ENCODE measurements at places on chromosomes 2 and 18.

GRCh38 chr2:147424766-147425165 lies 420.1 kb upstream of the ACVR2A start:
- no peak for DNase-seq

GRCh38 chr2:222301053-222301795 lies 2.4 kb upstream of the PAX3 start:
- DNase-seq, result no peak

GRCh38 chr2:36783246-36783645 lies 86.7 kb downstream of the VIT start:
- DNase-seq, result no peak

DNA sequence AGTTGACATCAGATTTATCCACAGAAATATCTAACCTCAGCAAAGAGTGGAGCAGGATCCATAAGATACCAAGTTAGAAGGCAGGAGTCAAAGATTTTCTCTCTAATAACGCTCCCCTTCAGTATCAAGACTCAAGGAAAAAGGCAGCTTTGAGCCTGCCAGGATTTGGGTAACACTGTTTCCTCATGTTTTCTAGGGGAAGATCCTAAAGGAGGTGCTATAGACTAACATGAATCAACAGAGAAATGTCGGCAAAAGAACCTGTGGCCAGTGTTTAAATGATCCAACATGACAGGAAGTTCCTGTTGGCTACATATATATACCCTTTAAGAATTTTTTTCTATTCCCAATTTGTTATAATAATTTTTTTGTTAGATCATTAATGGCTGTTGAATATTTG lies 402.3 kb downstream of the TGIF1 start:
- DNase-seq, result no peak

DNA sequence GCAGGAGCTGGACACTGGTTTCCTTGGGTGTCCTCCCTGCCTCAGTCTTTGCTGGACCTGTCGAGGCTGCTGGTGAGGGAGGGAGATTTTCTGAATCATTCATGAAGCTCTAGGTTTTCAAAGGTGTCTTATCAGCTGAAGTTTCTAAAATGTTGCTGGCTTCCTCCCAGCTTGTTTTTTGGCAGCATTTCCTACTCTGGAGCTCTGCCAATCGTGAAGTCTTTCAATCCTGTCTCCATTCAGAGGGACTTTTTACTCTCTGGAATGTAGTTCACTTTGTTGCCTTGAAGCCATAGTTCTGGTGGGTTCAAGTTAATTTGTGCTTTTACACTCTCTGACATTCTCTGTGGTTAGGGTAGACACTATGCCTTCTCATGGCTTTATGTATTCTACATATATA lies 23.9 kb downstream of the SNTG2 start:
- no peak for DNase-seq

DNA sequence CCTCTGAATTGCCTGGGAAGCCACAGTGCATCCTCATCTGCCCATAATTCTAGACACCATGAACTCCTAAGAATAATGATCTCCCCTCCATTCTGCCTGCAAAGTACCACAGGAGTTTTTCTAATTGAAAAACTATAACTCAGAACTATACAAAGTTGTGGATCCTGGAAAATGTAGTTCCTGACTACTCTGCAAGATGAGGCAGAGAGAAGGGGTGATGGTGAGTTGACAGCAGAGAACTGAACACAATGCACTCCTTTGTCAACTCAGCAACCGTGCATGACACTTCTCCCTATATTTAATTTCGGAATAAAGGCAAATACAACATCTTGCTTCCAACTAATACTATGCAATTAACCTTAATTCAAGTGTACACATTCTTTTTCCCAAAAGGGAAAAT lies 471.1 kb upstream of the FAM98A start:
- no peak for DNase-seq

- no peak for DNase-seq
Observed at GRCh38 chr18:35807811-35808335, 164.6 kb upstream of the RMP24 start.

- DNase-seq, result no peak
Observed at GRCh38 chr2:216679658-216680024, 15.7 kb downstream of the IGFBP5 start.

GRCh38 chr2:28676152-28676835 lies 75.3 kb upstream of the PPP1CB start:
- no peak for DNase-seq

DNA sequence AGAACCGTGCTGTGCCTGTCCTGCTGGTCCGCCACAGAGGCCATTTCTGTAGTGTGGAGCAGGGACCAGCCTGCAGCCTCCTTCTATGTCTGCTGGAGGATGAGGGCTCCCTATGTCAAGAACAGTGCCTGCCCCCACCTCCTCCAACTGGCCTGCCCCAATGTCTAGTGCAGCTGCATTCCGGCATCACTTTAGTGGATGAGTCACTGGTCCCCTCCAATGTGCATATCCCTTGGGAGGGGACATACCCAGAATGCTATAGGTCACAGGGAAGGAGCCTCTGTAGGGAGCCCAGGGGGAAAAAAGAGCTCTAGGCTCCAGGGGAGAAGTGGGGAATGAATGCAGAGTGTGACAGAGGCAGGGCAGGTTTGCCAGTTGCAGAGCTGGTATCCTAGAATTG lies 219.6 kb downstream of the CELF4 start:
- no peak for DNase-seq

GRCh38 chr2:118474541-118474920 lies 372.9 kb downstream of the EN1 start:
- no peak for DNase-seq

- no peak for DNase-seq
Observed at GRCh38 chr2:119294671-119295070, 71.0 kb downstream of the STEAP3 start.

DNA sequence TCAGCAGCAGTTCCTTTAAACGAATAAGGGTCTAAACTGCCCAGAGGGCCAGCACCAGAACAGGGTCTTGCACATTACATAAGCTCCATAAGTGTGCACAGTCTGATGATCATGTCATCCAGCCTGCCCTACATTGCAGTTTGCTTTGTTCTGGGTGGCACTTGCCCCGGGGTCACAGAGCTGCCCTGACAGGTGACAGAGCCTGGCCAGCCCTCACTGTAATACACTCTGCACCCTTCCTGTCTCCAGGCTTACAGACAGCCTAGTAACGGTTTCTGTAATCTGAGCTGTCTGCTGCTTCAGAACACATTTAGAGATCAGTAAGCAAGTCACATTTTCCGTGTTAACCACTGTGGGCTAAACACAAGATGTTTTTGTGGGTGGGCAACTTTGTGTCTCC lies 213.3 kb downstream of the FAM210A start:
- DNase-seq, result peak; percentile 21

DNA sequence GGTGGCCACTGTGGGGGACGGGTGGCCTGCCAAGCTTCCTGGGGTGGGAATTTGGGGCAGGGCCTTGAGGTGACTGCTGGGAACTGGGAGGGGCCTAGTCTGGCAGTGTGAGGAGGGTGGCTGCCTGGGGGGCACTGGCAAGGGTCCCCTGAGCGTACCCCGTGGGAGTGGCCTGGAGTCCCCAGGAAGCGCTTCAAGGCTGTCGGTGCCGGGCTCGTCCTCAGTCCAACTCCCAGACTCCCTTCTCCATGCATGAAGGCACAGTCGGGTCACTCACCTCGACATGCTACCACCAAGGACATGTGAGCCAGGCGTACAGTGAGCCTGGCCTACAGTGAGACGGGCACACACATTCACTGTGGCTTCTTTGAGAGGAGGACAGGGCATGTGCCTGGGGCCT lies 105.3 kb downstream of the SMIM21 start:
- DNase-seq, result no peak

DNA sequence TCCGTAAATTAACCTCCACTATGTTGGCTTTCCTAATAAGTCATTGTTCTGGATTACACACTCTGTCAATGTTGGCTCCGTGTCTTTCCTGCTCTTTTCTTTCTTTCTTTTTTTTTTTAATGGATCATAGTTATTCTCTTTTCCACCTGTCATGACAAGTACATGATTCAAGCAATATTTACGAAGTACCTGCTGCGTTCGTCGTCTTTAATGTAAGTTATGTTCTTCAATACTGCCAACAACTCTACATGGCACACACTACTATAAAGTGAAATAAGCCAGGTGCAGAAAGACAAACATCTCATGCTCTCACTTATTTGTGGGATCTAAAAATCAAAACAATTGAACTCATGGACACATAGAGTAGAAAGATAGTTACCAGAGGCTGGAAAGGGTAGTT lies 239.1 kb downstream of the SCG2 start:
- no peak for DNase-seq

GRCh38 chr2:170284205-170284604 lies 106.3 kb downstream of the MYO3B start:
- DNase-seq, result no peak

GRCh38 chr2:218855305-218856166 lies 4.1 kb upstream of the WNT6 start:
- no peak for DNase-seq

DNA sequence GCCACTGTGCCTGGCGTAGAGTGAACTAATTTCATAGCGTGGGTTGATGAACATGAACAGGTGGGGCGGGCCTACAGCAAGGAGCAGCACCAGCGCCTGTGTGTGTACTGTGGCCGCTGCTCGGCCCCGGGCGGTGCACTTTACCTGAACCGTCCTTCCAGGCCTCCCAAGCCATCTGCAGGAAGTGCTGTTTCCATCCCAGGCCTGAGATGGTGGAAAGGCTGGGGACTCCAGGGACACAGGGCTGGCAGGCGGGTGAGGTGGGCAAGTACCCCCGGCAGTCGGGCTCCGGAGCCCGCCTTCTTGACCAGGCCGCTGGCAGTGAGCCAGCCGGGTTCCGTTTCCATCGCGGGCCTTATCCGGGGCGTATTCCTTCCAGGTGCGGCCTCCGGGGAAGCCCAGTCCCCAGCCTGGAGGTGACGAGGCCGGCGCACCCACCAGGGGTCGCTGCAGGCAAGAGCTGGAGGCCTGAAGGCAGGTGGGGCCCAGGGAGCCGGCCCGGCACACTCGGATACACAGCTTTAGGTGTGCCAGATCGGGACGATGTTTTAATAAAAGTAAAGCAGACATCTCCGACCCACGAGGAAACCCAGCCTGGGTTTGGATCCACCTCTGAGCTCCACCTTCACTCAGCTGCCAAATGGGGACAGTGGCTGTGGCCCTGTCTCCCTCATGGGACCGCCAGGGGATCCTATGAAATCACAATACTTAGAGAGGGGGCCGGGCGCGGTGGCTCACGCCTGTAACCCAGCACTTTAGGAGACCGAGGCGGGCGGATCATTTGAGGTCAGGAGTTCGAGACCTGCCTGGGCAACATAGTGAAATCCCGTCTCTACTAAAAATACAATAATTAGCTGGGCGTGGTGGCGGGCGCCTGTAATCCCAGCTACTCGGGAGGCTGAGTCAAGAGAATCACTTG lies 22.7 kb upstream of the PDIA6 start:
- DNase-seq, result peak; percentile 88

GRCh38 chr2:176832086-176832485 lies 380.5 kb upstream of the HNRNPA3 start:
- no peak for DNase-seq

- DNase-seq, result no peak
Observed at GRCh38 chr18:11956371-11957308, 24.7 kb upstream of the IMPA2 start.

GRCh38 chr2:122277956-122278355 lies 522.5 kb downstream of the TSN start:
- DNase-seq, result no peak

DNA sequence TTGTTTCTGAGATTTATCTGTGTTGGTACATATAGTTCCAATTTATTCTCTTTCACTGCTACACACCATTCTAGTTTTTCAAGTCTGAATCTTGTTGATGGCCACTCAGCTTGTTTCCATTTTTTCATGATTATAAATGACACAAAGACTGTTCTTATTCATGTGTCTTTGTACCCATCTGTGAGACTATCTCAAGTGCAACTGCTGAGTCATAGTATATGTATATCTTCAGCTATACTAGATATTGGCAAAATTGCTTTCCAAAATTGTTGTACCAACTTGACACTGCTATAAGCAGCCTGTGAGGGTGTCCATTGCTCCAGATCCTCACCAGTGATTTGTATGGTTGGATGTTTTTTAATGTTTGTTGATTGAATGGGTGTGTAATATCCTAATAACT lies 37.2 kb upstream of the RTN4 start:
- DNase-seq, result no peak

- peak; percentile 33 for DNase-seq
Observed at GRCh38 chr2:200466425-200467418, 43.1 kb downstream of the KCTD18 start.

All from activated naive CD8-positive, alpha-beta T cell treated with anti-CD3 and anti-CD28 coated beads, Interleukin-2, amount 50 U/mL, for 24 hours (primary cell).